ENCODE measurements at places on chromosomes 1 and 21.
A peak's percentile ranks its signal among the peaks of the same experiment; 100 is the strongest.

GRCh38 chr1:1122078-1122811 lies 6.4 kb upstream of the C1orf159 start:
- DNase-seq, result peak; percentile 94

DNA sequence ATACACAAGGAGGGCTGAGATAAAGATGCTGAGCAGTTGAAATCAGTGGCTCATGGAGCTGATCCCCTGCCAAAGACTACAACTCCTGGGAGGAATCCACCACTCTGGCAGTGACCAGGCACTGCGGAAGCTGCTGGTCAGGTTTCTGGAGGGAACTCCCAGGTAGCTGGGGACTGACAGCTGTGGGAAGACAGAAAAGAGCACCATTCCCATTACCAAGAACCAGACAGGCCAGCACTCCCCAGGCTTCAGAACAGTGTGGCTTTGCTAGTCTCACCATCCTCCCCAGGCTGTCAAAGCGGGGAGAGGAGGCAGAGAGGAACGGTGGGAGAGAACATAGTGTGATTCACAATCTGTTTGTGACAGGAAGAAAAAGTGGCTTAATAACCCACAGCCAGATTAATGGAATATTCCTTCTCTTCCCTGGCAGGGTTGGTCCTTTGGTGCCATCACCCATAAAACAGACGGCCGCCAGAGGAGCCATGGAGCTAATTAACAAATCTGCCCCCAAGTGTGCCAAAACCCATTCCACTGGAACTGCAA lies 92.1 kb downstream of the MAB21L3 start:
- no peak for DNase-seq

DNA sequence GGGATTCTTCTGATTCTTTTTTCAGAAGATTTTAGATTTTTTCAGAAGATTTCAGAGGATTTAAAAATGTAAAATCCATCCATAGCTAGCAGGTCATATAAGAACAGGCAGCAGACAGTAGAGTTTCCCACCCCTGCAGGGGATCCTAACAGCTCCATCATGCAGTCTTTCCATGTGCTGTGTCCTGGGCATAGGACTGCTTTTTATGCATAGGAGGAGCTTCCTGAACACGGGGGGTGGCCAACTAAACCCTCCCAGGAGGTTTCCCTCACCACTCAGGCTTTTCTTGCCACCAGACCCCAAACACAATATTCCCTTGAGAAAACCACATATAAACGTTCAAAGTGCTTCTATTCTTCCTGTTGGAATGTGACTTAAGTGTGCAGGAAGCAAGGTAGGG lies 90.1 kb upstream of the TNR start:
- peak; percentile 42 for DNase-seq

DNA sequence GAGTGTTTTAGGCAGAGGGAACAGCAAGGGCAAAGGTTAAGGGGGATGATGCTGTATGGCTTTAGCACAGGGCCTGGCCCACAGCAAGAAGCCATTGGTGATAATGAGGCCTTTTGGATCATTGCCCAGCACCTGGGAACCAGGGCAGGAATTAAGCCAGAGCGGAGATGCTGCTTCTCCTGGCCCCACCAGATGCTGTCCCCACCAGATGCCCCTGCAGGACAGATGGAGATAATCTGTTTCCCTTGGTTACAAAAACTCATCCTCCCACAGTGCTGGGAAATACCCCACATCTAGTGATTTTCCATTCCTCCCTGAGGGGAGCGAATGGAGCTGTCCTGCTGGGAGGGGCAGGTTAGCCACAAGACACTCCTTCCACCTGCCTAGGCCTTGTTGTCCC lies 18.8 kb downstream of the OPRD1 start:
- no peak for DNase-seq

- no peak for DNase-seq
Measured at GRCh38 chr1:22414244-22414751, 37.4 kb upstream of the ZBTB40 start.
